ENCODE measurements at places on chromosomes 2 and 18.

- DNase-seq, result no peak
Observed at GRCh38 chr18:23878336-23878900, 136.1 kb upstream of the TTC39C start.

DNA sequence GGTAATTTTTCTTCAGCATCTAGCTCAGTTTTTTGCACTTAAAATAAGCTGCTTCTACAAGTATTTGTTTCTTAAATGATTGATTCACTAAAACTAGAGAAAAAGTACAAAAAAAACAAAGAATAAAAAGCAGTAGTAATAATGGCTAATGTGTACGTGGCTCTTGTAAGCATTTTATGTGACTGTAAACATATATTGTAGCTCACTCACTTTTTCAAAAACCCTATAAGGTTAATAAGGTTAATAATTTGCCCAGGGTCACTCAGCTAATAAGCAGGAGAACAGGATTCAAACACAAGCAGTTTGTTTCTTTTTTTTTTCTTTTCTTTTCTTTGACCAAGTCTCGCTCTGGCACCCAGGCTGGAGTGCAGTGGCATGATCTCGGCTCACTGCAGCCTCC lies 67.5 kb downstream of the RMDN2 start:
- DNase-seq, result no peak

DNA sequence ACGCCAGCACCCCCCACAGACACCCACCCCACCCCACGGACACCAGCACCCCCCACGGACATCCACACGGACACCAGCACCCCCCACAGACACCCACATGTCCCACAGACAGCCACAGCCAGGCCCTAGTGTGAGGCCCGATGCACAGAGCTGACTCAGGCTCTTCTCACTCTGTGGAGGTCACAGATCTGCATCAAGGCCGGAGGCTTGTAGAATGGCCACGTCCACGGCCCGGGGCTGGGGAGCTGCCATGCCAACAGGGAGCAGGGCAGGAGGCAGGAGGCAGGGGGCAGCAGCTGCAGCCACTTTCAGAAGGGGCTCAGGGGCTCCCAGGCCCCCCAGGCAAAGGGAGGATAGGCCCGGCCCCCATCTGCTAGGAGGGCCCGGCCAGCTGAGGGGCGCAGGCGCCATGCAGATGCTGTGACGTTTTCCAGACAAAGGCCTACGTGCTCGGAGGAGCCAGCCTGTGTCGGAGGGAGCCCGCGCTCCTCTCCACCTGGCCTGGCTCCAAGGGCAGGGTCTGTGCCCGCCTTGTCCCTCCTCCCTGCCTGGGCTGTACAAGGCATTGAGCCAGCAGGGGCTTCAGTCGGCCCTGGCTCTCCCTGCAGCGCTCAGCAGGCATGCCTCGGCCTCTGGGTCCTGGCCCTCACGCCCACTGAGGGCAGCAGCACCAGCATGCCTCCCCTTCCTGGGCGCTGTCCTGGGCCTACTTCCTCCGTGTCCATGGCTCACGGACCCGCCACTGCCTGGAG lies 249.0 kb downstream of the TWIST2 start:
- DNase-seq, result no peak

GRCh38 chr2:118032169-118033013 lies 18.5 kb upstream of the CCDC93 start:
- DNase-seq, result peak; percentile 46

DNA sequence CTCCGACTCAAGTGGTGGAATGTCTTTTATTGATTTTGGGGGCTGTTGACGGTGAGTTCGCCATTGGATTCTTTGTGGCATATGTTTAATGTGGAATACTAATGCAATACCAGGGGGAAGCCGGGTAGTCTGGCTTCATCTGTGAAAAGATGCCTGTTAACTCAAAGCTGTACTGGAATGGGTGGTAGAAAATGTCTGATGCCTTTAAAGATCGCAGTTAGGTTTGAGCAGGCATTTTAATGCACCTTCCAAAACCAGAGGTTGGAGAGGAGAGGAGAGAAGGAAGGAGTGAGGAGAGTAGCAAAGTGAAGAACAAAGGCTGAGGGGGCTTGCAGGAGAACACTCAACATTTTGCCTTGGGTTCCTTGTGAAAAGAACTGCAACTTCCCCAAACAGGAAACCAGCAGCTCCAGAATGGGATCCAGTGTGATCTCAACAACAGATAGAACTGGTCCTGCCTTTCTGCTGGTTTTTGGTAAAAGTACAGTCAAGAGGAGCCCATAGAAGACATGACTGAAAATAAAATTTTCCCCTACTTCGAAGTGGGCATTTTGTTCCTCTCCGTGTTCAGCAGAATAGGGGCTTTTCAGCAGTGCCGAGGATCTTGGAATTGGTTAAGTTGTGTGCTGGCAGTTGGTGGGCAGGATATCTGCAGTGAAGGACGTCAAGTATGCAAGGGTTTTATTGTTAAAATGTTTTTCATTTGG lies 1.5 kb downstream of the ZNF532 start:
- DNase-seq, result no peak

DNA sequence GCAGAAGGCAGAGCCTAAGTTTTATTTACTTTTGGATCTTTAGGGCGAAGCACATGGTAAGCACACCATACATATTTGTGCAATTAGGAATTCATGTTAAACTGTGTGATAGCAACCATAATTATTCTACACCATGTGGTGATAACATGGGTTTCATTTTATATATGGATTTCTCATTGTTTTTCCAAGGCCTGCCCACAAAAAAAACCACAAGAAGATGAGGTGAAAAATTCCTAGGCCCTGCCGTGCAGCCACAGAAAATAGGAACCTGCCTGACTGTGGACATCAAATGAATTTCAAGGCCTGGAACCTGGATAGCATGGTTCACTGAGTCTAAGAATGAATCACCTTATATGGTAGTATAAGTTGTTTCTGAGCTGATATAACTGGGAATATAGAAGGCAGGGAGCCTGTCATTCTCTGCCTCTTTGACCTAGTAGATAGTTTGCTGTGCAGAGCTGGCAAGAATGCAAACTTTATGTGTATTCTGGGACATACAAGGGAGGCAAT lies 22.4 kb upstream of the SSB start:
- DNase-seq, result no peak

GRCh38 chr2:121627525-121628050 lies 21.7 kb downstream of the CLASP1 start:
- DNase-seq, result no peak

- no peak for DNase-seq
Observed at GRCh38 chr2:31525876-31526275, 54.9 kb downstream of the SRD5A2 start.

DNA sequence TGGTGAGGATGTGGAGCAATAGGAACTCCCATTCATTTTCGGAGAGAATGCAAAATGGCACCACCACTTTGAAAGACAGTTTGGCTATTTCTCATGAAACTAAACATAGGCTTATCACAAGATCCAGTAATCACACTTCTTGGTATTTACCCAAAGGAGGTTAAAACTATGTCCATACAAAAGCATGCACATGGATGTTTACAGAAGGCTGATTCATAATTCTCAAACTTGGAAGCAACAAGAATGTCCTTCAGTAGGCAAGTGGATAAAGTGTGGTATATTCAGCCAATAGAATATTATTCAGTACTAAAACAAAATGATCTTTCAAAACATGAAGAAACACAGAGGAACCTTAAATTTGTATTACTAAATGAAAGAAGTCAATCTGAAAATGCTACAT lies 440.6 kb downstream of the FBXO15 start:
- DNase-seq, result no peak

DNA sequence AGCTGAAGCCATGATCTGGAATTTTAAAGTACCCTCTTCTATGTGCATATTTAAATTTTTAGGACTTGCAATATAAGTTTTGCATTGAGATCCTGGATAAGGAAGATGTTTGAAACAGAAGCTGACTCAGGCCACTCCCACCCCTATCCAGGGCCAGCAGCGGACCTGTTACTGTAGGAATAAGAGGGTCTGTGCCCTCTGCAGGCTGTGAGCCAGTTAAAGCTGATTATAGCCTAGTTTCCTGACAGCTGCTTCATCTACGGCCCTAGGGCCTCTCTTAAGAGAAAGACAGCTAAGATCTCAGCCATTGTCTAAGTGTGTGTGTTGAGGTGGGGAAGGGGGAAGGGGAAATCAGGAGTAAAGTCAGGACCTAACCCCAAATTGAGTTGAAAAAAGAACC lies 234.0 kb downstream of the HAUS1 start:
- no peak for DNase-seq

Measured in GM13976 (cell line).